Gastroesophageal sphincter (tissue), 4 donors: ENCODE measurements at places on chromosomes 2 and 18.
A peak's percentile ranks its signal among the peaks of the same experiment; 100 is the strongest.

DNA sequence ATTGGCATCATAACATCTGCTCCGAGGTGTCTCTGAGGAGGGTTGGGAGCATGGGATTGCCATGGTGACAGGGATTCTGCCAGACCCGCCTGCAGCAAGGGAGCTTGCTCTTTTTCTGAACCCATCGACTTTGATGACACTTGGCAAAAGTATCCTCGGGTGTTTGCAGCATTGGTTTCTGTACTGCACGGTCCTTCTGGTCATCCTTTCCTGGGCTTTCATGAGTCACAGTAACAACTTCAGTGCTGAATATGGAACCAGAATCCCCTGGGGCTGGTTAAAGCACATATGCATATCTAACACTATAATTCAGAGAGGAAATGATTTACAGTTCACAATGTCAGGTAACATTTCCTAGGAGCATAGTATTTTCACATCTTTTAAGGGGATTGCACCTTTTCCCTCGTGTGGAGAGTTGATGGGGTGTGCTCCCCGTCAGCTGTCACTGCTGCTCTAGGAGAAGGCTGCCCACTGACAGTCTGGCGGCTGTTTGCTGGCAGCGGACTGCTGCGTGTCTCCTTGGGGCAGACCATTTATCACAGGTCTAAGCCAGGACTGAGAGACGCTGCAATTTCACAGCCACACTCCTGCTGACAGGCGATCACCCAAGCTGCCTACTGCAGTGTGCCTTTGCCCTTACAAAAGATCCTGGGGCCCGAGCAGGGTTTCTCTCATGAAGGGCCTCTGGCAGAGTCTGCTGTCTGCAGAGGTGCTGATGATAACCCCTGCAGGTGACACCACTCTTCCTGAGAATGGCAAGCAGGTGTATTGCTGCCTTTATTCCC is 425.3 kb downstream of the THSD7B start:
- ATAC-seq: no peak

DNA sequence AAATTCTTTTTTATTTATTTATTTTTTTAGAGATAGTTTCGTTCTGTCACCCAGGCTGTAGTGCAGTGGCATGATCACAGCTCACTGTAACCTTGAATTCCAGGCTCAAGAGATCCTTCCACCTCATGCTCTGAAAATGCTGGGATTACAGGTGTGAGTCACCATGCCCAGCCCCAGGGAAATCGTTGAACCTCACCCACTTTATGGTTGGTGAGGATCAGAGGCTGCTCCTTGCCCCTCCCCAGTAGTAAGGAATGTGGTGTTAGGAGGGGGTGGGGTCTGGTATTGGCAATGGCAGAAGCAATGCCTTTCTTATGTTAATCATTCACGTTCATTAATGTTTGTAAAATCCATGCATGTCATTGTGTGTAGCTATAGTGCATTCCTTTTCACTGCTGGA is 161.9 kb downstream of the SUCLG1 start:
- no peak for ATAC-seq

DNA sequence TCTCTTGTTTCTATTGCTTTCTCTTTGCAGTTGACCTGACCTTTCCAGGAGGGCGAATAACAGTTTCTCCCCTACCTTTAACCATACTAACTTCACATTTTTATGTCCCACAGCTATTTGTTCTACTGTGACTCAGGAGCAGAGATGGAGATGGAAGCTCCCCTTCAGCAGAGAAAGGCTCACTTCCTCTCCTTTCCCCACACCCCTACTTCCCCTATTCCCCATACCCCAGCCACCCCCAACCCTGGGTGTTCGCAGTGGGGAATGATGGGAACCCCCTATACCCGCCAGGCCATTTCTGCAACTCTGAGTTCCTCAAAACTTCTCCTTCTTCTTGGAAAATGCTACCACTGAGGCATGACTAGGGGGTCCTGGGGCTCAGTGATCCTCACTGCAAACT is 285.4 kb upstream of the MGAT5 start:
- ATAC-seq: no peak

DNA sequence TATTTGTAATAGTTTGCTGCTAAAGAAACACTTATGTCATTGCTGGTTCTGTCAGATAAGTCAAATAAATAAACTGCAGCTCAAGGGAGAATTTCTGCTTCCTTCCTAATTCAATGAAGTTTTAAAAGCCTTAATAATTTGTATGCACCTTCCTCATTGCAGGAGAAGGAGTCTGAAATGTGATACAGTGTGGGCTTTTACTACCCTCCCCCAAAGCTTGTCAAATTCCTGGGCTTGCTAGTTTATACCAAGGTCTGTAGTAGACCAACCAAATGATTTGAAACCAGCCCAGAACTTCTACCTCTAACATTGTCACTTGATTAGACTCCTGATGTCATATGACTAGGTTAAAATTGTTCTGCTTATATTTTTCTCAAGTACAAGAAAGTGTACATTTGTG is 131.8 kb downstream of the DTNA start:
- no peak for ATAC-seq

GRCh38 chr2:148969659-148970061 is 68.8 kb upstream of the LYPD6B start:
- no peak for ATAC-seq

- no peak for ATAC-seq
These were observed 29.2 kb downstream of the AGAP1 start for GRCh38 chr2:235523021-235523420.

GRCh38 chr2:131754929-131755720 is 227.4 kb downstream of the CCDC74A start:
- ATAC-seq: no peak

GRCh38 chr2:189144700-189145211 is 34.8 kb downstream of the COL5A2 start:
- no peak for ATAC-seq

DNA sequence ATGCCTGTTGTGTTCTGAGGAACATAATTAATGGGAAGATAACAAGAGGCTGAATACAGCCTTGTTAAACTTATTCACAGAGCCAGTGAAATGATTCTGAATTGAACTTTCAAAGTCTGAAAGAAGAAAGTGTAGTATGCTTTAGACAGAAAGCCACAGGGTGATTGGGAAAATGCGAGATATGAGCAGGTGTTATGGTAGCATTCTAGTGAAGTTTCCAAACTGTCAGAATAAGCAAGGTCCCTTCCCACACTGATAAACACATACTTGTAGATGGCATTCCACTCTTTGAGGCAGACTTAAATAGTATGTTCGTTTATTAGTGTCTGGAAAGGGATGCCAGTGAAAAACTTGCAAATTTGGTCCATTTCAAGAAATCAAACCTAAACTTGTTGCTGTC is 70.5 kb upstream of the ITPRID2 start:
- ATAC-seq: no peak

- ATAC-seq: no peak
These were observed 886 bp upstream of the STK25 start for GRCh38 chr2:241509155-241509784.

DNA sequence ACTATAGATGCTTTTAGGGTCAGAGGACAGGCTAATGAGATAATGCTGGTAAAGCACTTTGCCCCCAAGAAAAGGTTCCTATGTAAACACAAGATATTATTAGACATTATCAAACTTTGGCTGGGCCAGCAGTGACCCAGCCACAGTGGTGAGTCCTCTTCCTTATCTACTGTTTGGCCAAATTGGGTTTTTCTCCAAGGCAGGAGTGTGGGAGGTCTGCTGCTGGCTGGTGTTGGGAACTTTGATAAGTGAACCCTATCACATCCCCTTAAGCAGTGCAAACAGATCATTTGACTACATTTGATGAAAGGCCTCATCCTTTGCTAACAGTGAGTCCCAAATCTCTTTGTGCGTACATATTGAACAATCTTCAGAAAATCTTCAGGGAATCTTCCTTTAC is 16.2 kb downstream of the FZD7 start:
- ATAC-seq: no peak

DNA sequence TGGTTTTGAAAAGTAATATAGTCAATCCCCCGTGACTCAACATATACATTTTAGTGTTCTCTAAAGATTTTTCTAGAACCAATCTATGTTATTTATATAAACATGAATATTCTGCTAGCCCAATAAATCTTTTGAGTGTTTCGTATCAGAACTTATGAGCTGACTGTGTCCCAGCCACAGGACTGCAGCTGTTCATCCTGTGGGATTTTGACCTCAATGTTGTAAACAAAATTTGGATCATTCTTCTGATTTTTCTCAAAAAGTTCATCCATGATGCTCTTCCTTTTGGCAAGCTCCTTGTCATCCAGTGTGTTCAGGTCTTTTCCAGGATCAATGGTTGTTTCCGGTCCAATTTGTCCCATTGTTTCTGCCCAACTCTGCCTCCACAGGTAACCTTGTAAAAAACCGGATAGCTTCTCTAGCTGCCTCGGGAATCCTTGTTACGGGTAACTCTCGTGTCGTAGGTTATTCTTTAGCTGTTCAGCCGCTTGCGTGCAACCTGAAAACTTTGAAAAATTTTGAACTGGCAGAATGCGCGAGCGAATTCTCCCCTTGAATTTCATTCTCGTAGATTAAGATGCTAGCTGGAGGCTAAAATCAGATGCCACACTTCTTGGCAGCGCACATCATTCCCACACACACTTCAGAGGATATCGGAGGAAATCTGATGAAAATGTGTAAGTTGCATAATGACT is 195.2 kb downstream of the SH3BP4 start:
- no peak for ATAC-seq

DNA sequence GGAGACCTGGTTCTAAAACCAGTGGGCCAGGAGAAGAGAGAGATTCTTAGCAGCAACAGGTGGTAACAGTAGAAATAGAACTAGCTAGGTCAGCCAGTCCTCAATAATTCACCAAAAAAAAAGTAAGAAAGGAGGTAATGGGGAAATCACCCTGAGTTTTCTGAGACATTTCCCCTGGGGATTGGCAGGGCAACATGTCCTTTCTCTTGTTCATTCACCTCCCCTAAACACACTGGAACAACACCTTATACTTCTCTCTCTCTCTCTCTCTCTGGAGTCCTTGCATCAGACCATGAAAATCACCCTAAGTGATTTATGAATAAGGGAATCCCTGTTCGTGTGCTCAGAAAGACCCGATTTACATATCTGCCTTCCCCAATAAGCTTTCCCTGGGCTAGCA is 64.8 kb downstream of the COX7A2L start:
- no peak for ATAC-seq

DNA sequence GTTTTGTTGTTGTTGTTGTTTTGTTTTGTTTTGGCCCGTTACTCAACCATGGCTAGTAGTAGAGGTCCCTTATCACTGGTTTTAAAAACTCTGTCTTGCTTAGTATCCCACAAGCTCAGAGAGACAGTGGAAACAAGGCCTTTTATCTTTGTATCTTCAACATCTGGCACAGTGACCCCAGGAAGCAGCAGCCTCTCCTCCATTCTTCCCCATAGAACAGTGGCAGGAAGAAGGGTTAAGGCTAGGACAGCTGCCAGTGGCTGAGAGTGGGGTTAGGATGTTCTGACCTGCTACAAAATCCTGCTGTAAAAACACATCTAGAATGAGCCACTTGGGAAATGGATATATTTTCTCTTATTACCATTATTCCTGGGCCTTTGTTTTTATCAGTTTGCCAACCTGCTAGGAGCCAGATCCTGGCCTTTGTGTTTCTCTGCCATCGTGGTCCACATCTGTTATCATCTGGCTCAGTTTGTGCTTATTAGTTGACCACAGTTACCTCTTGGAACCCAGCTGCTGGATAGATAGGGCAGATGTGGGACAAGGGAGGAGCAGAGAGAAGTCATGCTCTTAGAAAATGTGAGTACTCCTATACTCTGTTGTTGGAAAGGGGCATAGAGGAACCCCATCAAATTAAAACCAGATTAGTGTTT is 246.8 kb downstream of the AGPS start:
- ATAC-seq: no peak

GRCh38 chr2:98537390-98538126 is 70.8 kb downstream of the COA5 start:
- ATAC-seq: no peak

- no peak for ATAC-seq
These were observed 56.2 kb downstream of the CAVIN2 start for GRCh38 chr2:191790737-191791136.

GRCh38 chr2:126635281-126635680 is 20.7 kb upstream of the GYPC start:
- peak; percentile 53 for ATAC-seq

DNA sequence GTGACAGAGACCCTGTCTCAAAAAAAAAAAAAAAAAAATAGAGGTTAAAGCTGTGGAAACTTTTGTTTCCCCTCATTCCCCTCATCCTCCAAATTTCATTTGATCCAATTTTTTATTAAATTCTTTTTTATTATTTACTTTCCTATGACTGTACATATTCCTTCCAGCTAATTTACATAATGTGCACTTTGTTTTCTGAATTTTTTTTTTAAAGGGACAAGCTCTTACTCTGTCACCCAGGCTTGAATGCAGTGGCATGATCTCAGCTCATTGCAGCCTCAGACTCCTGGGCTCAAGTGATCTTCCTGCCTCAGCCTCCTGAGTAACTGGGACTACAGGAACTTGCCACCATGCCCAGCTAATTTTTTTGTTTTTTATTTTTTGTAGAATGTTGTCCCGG is 10.3 kb downstream of the ANKAR start:
- no peak for ATAC-seq

GRCh38 chr18:27862041-27862682 is 314.8 kb downstream of the CDH2 start:
- no peak for ATAC-seq

DNA sequence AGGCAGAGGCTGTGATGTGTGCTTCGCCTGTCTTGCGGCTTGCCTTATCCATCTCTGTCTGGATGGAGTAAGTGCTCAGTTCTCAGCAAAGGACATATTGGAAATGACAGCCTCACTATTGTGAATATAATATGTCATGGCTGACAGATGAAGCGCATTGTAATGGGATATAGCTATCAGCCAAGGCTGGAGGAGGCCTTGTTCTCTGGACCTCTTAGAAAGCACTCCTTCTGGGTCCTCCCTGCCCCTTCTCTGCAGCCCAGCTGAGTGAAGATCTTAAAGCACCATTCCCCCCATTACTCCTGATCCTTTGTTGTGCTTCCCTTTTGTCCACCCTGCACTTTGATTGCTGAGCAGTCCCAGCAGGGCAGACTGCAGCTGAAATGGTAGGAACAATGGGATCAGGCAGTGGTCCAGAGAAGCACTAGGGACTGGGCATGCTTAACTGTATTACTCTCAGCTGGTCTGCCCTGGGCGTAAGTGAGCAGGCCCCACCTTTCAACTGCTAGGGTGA is 265.3 kb downstream of the SETBP1 start:
- no peak for ATAC-seq

DNA sequence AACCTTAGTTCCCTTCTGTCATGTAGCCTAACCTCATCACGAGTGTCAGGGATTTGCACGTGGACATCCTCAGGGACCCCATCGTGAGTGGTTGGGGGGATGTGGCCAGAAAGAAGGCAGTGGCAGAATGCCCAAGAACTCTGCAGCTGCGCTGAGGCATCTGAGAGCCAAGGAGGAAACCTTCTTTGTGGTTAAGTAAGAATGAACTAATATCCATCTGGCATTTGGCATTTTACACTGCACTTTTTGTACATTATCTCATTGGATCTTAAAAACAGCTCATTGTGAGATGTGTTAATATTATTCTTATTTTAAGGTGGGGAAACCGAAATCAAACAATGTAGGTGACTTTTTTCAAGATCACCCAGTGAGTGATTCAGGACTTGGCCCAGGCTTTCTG is 32.6 kb upstream of the APCDD1 start:
- peak; percentile 42 for ATAC-seq

- ATAC-seq: no peak
These were observed 518.4 kb upstream of the LRRTM1 start for GRCh38 chr2:80822999-80823398.

- ATAC-seq: no peak
These were observed 139.6 kb downstream of the TRABD2A start for GRCh38 chr2:84741182-84741822.

- ATAC-seq: no peak
These were observed 64.0 kb downstream of the TFCP2L1 start for GRCh38 chr2:121220995-121221394.
